ENCODE measurements at places on chromosomes 11 and 22.

GRCh38 chr11:60396799-60397198 is 540 bp downstream of the MS4A14 start:
- DNase-seq: no peak

DNA sequence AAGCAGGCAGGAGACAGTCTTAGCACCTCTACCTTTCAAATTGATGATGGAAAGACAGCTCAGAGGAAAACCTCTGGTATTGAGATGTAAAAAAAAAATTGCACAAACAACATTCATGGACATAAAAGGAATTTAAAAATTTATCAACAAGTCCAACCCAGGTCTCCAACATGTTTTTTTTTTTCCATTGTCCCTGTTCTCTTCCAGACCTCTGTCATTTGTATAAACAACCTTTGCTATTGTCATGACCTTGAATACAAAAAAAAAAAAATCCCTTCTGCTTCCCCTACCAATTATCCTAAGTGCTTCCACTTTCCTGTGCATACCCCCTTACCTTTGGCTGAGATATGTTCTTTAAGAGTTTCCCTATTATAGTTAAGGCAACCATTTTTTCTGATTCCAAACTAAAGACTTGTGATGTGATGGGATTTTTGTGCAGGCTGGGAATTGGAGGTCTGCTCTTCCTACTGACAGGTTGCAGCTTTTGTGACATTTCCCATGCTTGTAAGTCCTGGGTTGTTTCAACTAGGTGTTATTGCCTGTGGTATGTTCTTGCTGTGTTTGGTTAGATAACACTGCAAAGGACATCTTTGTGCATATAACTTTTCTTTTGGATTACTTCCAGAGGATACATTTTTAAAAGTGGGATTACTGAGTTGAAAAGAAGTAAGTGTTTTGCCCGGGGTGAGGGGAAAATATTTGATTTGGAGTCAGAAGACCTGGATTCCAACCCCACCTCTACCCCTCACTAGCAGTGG is 67.1 kb downstream of the KIAA1671 start:
- DNase-seq: no peak

GRCh38 chr11:8234910-8235309 is 28.8 kb downstream of the LMO1 start:
- DNase-seq: no peak

GRCh38 chr11:87437844-87438223 is 400.1 kb downstream of the TMEM135 start:
- DNase-seq: no peak

- no peak for DNase-seq
These were observed 142.7 kb downstream of the PARVA start for GRCh38 chr11:12520054-12520453.

DNA sequence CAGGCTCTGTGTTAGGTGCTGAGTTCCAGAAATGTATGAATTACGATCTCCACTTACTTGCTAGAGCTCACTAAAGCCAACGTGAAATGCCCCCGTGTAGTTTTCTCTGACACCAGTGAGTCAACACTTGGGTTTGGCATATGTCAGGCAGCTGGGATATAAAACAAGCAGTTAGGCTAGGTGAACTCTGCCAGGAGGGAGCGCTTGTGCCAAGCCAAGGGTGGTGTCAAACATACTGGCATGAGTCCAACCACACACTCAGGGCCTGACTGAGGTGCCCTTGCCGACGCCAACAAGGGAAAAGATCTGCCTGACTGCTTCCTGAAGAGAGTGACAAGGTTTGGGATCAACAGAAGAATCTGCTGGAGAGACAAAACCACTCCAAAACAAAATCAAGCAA is 167.8 kb upstream of the NARS2 start:
- no peak for DNase-seq

GRCh38 chr11:12499071-12499470 is 121.7 kb downstream of the PARVA start:
- DNase-seq: no peak
